Naive thymus-derived CD8-positive, alpha-beta T cell (primary cell): ENCODE measurements at places on chromosomes 12 and 14.
A peak's percentile ranks its signal among the peaks of the same experiment; 100 is the strongest.

GRCh38 chr12:49604856-49605255, 583 bp downstream of the FAM186B start:
- DNase-seq, result no peak

GRCh38 chr12:12997156-12997555, 2.9 kb downstream of the HEBP1 start:
- DNase-seq, result no peak

GRCh38 chr12:116773276-116773731, 35.2 kb downstream of the RNFT2 start:
- no peak for DNase-seq

- DNase-seq, result no peak
Observed at GRCh38 chr12:124827588-124828184, 36.0 kb downstream of the SCARB1 start.

DNA sequence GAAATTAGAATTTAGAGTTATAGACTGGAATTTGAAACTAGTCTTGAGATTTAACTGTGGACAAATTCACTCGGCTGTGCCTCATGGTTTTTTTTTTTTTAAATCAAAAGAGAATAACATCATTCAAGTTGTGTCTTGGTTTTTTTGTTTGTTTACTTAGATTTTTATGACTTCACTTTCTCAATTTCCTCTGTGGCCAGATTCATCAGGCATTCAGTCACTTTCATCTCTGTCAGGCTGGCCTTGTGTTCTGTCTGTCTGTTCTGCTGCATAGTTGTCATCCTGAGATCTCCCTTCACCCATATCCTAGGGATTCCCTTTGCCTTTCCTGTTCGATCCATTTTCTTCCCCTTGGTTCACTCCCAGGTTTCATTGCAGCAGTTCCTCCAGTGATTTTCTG, 10.0 kb downstream of the MARK3 start:
- no peak for DNase-seq

GRCh38 chr14:23366426-23366921, 1.5 kb upstream of the EFS start:
- no peak for DNase-seq

DNA sequence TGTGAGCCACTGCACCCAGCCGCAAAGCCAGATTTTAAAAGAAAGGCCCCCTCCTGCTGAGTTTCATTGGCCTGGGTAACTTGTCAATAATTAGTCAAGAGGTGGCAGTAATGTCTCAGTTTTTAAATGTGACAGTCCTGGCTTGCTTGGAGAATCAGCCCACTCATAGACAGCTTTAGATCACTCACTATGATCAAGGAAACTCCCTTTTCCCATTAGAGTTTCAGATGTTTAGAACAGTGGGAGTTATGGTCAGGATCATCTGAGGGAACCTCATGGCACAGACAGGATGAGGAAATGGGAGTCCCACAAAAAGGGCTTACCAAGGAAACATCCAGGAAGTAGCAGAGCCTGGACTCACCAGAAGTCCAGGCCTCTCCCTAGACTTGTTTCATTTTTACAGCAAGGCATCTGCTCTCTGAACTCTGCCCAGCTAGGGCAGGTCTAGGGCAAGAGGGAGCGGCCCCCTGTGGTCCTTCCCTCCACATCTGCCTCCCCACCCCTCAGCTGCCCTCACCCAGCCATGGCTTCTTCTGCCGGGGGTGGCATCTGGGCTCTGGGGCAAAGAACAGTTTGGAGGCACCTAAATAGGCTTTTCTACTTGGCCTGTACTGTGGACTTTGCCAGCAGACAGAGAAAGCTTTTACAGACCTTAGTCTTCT, 11.2 kb downstream of the BCL2L14 start:
- no peak for DNase-seq

DNA sequence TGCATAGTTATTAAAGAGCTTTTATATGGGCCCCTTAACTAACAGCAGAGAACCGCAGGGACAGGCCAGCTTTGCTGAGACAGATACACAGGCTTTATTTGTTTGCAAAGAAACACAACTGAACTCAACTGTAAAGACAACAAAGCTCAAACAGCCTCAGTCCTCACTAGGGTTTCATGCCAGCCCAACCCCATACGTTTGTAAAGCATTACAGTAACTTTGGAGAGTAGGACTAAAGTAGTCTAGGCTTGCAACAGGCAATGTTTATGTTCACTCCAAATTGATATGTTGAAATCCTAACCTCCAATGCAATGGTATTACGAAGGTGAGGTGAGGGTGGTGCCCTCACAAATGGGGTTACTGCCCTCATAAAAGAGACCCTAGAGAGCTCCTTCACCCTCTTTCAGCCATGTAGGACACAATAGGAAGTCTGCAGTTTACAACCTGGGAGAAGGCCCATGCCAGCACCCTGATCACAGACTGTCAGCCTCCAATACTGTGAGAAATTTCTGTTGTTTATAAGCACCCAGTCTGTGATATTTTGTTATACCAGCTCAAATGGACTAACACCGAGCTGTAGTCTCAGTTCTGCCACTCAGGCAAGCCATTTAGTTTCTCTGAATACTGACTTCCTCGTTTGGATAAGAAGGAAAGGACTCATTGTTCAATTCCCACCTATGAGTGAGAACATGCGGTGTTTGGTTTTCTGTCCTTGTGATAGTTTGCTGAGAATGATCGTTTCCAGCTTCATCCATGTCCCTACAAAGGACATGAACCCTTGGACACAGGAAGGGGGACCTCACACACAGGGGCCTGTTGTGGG, 35.2 kb downstream of the PPM1H start:
- no peak for DNase-seq

DNA sequence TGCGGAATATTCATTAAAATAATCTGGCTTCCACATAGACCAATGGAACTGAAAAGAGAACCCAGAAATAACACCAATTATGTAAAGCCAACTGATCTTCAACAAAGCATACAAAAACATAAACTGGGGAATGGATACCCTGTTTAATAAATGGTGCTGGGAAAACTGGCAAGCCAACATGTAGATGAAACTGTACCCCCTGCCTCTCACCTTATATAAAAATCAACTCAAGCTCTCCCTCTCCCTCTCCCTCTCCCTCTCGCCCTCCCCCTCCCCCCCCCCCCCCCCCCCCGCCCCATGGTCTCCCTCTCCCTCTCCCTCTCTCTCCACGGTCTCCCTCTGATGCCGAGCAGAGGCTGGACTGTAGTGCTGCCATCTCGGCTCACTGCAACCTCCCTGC, 13.1 kb upstream of the SPTSSA start:
- no peak for DNase-seq

DNA sequence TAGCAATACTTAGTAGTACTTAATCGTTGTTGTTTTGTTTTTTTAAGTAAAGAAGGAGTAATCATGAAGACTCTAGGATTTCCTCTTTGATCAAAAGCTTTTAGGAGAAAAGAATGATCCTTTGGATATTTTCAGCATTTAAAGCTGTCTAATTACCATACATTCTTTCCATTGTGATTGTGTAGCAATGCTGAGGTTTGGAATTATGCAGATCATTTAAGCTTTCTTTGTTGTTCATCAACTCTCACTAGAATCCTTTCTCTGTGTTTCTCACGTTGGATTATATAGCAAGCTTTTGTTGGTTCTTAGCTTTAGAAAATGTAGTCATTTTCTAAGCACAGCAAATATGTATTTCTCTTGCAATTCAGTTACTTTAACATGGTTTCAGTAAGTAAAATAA, 25.8 kb downstream of the CCDC91 start:
- DNase-seq, result no peak

- DNase-seq, result no peak
Observed at GRCh38 chr14:87896393-87897380, 96.3 kb downstream of the GALC start.

DNA sequence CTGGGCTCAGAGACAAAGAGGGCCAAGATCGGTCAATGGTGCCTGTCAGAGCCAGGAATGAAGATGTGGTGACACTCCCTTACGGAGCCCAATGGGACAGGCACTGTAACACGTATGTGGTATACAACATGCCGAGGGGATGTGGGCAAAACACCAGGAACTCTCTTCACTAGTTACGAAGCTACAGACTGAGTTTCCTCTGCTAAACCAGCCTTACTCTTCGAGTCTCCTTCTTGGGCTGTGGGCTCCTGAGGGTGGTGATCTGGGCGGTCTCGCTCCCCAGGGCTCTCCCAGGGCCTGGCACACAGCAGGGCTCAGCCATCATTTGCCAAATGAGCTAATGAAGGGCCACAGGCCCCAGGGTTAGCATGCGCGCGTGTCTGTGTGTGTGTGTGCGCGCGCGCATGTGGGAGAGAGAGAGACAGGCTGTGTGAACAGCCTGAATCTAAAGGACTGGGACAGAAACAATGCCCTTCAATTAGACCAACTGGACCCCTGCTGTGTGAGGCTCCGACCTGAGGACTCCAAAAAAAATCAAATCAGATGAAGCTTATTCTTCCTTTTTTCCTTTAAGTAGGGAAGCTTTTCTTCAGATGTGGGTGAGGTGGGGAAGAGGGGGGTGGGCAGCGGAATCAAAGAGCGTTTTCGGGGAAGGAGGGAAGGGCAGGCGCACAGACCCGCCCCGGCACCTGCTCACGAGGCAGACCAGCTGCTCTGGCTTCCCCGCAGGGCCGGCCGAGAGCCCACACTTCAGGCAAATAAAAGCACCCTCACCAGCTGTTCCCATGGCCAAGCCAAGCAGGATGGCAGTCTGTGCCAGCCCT, 42.5 kb downstream of the CCDC88C start:
- DNase-seq, result peak; percentile 56

DNA sequence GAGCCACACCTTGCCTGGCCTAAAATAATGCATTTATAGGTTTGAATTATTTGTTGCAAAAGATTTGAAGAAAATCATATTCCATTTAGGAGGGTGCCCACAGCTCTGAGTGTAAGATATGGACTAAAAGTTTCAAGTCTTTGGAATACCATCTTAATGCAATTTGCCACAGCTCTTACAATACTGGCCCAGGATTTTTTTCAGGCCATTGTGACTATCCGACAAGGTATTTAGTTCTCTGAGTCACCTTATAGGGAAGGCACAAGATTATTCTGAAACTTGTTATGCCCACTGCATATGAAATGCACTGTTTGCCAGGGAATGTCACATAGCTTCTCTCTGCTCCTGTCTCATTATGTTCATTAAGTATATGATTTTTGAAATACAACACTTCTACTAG, 29.6 kb upstream of the SLC6A13 start:
- DNase-seq, result no peak

GRCh38 chr14:39875028-39875427, 442.8 kb upstream of the FBXO33 start:
- DNase-seq, result no peak

DNA sequence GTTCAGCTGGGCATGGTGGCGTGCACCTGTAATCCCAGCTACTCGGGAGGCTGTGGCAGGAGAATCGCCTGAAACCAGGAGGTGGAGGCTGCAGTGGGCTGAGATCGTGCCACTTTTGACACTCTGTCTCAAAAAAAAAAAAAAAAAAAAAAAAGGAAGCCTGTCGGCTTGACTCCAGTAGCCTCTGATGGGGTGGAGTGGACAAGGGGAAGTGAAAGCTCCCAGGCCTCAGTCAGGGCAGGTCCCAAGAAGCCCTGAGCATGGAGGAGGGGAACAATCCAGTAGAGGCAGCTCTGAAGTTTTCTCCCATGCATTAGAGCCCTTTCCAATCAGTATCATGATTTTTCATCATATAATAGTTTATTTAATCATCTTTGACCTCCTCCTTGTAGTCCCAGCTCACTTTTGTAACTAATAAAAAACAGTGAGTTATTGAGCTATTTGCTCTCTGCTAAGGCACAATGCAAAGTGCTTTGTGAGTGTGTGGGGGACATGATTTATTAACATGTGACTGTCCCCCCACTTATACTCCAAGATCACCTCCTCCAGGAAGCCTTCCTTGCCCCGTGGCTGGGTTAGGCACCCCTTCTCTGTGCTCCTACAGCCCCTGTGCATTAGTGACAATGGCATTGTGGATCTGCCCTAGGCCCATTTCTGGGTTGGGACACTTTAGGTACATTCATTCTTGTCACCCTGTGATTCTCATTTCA, 4.7 kb upstream of the SSH1 start:
- no peak for DNase-seq

- DNase-seq, result no peak
Observed at GRCh38 chr12:79563021-79563740, 127.6 kb downstream of the PAWR start.

DNA sequence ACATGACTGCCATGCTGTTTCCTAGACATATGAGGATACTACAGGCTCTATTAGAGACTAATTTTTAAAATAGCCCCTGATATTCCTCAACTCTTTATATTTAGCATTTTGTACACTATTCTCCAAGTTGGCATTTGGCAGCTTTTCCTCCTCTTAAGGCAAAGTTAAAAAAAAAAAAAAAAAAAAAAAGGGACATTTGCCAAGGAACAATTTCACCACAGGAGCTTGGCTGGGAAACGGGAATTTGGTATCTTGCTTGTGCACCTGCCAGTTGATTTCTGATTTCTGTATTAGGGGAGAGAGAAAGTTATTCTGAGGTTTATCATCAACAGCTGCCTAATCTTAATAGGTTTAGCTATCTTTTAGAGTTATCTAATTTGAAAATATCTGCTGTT, 87.2 kb downstream of the CAND1 start:
- no peak for DNase-seq

- no peak for DNase-seq
Observed at GRCh38 chr14:50109342-50109741, 7.0 kb downstream of the VCPKMT start.

DNA sequence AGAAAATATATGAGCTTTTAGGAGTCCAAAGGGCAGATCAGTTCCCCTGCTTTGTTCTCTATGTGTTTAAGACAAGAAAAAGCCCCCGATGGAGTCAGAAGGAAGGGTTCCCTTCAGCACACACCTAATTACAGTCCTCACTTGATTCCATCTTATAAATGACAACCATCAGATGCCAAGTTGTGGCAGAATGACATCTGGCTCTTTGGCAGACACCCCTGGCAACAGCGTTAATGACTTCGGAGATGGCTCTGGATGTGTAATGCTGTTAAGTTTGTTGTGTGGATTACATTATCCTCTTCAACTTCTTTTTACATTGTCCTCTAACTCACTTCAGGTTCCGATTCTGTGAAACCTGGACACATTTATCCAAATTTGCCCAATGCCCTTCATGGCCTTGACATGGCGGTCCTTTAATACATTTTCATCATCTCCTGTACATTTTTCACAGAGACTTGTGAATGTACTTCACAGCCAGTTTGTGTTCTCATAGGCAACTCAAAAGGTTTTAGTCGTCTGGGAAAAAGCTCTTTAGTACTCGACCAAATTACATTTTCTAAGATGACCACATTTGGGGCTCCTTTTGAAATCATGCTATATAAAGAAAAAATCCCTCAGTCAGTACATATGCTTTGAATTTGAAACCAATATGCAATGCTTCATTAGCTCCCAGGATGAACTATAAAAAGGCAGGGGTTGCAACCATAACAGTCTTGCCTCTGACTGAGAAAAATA, 667.8 kb downstream of the NOVA1 start:
- DNase-seq, result no peak

- DNase-seq, result no peak
Observed at GRCh38 chr12:89412665-89413064, 60.4 kb upstream of the DUSP6 start.

DNA sequence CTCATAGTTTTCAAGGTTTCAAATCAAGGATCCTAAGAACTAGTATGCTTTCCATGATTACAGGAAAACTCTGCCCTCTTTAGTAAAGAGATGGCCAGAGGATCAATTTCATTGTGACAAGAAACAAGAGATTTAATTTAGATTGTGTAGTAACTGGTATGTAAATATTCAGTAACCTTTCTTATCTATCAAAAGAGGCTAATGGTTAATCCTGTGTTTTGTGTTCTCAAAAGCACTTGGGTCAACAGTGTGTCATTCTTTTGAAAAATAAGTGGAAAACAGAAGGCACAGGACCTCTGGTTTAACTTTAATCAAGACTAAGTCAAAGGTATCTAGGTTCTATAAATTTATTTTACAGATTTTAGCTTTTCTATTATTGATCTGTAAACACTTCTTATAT, 56.6 kb upstream of the ERGIC2 start:
- DNase-seq, result no peak
